ENCODE measurements at places on chromosomes 13 and 19. TPM values are rescaled to one million over a fixed set of nuclear protein-coding genes. Genes with fewer than 3 reads are reported as not detected.

GRCh38 chr13:60138674-60139073 lies 25.1 kb downstream of the DIAPH3 start:
- H3K27ac ChIP-seq, result no peak overlapping the region
- no peak for DNase-seq
- H3K4me1 ChIP-seq, result no peaks in the 10 kb centered on the region
- H3K4me3 ChIP-seq, result no peak overlapping the region
- H3K36me3 ChIP-seq, result no peaks in the 10 kb centered on the region
- no peaks in the 10 kb centered on the region for H3K27me3 ChIP-seq

- H3K36me3 ChIP-seq, result peaks cover 25% of the 10 kb centered on the region
- peak; percentile 86 for DNase-seq
- H3K4me1 ChIP-seq, result peaks cover 52% of the 10 kb centered on the region
These were observed 15.4 kb upstream of the NOP53 start for GRCh38 chr19:47729799-47730520.

Gene NOVA2
- total RNA-seq, result 6.4 TPM

Gene MRI1
- 9.9 TPM for total RNA-seq

GRCh38 chr13:43786472-43786765 lies 353 bp downstream of the ENOX1 start:
- H3K36me3 ChIP-seq, result no peaks in the 10 kb centered on the region
- peaks cover 20% of the 10 kb centered on the region for H3K4me1 ChIP-seq
- peak overlapping the region; percentile 81 for H3K27ac ChIP-seq
- H3K4me3 ChIP-seq, result peak overlapping the region; percentile 62

- H3K4me3 ChIP-seq, result no peak overlapping the region
- H3K4me1 ChIP-seq, result no peaks in the 10 kb centered on the region
- no peak for DNase-seq
These were observed 1.5 kb downstream of the GRK1 start for GRCh38 chr13:113668491-113668971.

DNA sequence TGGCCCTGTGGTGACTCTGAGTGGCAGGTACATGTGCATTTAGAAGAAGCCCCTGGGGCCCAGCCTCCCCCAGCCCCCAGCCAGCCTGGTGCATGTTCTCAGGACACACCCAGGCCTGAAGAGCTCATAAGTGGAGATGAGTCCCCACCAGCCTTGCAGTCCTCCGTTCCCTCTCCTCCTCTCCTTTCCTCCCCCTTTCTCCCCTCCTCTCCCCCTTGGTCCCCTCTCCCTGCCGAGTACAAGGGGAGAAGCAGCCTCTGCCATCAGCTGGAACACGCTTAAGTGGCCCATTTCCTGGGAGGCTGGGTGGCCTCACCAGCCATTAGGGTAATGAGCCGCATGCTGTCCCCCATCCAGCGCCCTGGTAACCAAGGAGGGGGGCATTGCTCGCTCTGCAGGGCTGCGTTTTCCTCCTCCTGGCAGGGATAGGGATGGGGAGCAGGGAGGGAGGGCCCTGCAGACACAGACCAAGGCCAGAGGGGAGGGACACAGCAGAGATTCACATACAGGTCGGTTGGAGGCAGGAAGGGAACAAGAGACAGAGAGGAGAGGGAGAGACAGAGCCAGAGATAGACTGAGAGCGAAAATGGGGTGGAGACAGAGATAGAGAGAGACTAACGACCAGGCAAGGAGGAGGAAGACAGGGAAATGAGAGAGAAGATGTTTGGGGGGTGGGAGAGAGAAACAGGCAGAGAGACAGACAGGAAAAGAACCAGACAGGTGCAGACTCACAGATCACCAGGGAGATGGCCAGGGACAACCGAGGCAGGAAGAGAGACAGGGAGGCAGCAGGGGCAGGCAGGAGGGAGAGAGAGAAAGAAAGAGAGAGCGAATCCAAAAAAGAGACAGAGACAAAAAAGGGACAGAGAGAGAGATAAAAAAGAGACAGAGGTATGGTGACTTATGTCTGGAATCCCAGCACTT lies 19.3 kb upstream of the DPP9 start:
- H3K27me3 ChIP-seq, result no peaks in the 10 kb centered on the region
- peak overlapping the region; percentile 7 for H3K27ac ChIP-seq
- DNase-seq, result no peak
- H3K4me3 ChIP-seq, result no peak overlapping the region
- H3K4me1 ChIP-seq, result peaks cover 10% of the 10 kb centered on the region

Gene CFAP97D2
- total RNA-seq, result not detected

DNA sequence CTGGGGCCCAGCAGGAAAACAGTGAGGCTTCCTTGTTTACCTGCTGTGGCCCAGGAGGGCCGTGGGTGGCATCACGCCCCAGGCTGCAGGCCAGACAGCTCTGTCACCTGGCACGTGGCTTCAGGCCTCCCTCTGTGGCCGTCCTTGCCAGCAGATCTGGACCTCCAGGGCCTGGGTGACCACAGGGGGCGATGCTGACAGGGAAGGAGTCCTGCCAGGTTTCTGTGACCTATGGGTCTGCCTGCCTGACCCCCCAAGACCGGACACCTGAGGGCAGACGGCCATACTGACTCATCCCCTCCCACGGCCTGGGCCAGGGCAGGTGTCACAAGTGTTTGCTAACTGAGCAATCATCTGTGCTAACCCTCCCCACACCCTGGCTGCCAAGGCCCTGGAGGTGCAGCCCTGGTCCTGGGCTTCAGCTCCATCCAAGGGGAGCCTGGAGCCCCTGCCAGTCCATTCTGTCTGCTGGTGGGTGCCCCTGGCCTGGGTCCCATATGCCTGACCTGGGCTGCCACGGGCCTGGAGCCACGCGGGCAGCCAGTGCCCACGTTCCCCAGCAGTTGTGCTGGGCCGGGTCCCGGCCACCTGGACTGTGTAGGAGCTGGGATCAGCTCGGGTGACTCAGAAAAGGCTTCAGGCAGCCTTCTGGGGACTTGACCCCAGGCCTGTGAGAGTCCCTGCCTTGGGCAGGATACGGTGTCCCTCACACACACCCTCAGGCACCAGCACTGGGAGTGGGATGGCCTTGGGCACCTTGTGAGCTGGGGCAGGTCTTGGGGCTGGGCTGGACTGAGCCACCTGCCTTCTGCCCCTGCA lies 3.7 kb downstream of the CDC34 start:
- H3K4me1 ChIP-seq, result peaks cover 48% of the 10 kb centered on the region
- H3K36me3 ChIP-seq, result peaks cover 41% of the 10 kb centered on the region
- no peak for DNase-seq

- no peak overlapping the region for H3K27ac ChIP-seq
- no peak for DNase-seq
- H3K36me3 ChIP-seq, result peaks cover 32% of the 10 kb centered on the region
- no peaks in the 10 kb centered on the region for H3K27me3 ChIP-seq
- H3K4me3 ChIP-seq, result no peak overlapping the region
These were observed 2.3 kb downstream of the VRK3 start for GRCh38 chr19:50022823-50023222.

All from heart right ventricle (tissue), 16 donors.